ENCODE measurements at places on chromosomes 7 and 10. TPM values are rescaled to one million over a fixed set of nuclear protein-coding genes. Genes with fewer than 3 reads are reported as not detected.
A peak's percentile ranks its signal among the peaks of the same experiment; 100 is the strongest.

GRCh38 chr10:75235375-75236177 lies at the start of gene COMTD1:
TSS of gene COMTD1 (minus strand) at chr10:75235957. CDS start at chr10:75235928, 29 bp downstream.
- peak; percentile 96 for DNase-seq

The TDRD1 gene
- 0.45 TPM for total RNA-seq

DNA sequence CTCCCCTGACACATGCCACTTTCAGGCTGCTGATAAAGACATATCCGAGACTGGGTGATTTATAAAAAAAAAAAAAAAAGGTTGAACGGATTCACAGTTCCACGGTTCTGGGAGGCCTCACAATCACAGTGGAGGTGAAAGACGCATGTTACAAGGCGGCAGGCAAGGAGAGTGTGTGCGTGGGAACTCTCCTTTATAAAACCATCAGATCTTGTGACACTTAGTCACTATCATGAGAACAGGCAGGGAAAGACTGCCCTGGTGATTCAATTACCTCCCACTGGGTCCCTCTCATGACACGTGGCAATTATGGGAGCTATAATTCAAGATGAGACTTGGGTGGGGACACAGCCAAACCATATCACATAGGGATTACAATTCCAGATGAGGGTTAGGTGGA lies 181.5 kb downstream of the TCERG1L start:
- no peak for DNase-seq

DNA sequence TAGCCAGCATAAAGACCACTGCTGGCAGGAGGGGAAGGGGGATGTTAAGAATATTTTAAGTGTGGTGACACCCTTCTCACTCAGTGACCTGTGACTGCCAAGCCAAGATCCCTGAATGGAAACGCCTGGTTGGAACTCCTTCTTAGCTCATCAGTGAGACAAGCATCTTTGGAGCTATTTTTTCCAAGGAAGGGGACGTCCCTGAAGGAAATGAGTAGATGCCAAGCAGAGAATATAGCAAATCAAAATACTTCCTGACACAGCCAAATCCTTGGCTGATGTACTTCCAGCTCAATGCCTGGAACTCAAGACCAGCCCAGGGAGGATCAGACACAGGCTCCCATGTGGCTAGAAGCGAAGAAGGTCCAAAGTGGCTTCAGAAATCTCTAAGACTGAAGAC lies 82.2 kb downstream of the SORBS1 start:
- no peak for DNase-seq

DNA sequence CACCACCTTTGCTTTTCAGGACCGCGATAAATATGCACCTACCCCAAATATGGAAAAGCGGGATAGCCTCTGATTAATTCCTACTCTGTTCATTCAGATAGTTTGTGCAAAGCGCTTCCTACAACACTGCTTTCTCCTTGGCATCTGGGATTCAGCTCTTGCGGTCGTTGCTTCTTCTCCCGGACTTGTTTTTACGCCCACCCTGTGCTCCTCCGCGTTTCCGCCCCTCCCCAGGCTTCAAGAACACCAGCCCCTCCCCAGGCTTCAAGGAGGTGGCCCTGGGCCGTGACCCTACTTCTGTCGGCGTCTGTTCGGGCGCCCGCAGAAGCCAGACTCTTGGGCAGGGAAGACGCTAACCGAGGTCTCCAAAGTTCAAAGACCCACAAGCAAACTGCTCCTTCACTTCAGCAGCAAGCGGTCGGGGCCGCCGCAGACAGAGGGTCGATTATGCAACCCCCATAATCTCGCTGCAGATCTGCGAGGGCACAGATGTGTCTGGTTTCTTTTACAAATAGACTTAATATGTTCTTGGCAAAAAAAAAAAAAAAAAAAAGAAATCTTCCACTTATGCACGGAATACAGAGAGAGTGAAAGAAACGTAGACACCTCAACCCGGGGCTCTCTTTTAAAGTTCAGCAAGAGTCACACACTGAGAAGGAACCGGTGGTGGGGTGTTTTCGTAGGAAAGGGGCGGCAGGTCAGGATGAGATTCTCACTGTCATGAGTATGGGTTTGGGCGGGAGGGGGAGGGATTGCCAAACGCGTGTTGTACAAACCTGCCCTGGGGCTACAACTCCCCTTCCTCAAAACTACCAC lies 1.9 kb downstream of the DLX5 start:
- no peak for DNase-seq

The LOXL4 gene
- total RNA-seq: 0.27 TPM

The MYH16 gene
- total RNA-seq: not detected

GRCh38 chr7:106681815-106682495 lies 21.0 kb upstream of the CCDC71L start:
- no peak for DNase-seq

- no peak for DNase-seq
Observed at GRCh38 chr7:114450431-114450830, 35.8 kb downstream of the FOXP2 start.

- no peak for DNase-seq
Observed at GRCh38 chr10:5563991-5564536, 39.3 kb downstream of the CALML3 start.

DNA sequence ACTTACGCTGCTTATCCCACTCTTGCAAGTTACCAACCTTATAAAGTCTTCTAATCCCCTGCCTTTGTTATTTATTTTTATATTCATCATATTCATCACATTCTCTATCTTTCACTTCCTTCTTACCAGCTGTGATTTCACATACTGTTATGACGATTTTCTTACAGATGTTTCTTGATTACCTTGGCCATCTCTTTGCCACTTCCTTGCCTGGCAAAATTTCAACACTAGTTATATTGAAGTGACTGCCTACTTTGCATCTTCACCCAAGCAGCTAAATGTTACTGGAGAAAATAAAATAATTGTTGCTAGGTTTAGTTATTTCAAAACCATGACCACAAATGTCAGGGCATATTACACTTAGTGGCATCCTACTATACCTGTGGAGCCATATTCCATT lies 8.8 kb upstream of the STEAP4 start:
- DNase-seq: no peak

The NKX2-3 gene
- total RNA-seq: not detected

DNA sequence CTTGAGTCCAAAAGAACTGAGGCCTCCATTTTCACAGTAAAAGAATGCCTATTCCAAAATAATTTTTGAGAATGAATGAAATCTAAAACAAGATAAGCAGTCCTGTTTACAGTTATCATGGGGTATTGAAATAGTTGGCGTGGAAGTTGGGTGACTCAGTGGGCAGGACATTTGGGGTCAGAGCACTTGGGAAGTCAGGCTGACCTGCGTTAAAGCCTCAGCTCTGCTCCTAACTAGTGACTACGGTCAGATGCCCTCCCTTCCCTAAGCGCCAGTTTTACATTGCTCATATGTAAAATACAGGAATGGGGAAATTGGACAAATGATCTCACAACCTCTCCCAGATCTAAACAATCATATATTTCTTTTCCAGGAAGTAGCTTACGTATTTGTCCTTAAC lies 2.3 kb upstream of the PAPSS2 start:
- no peak for DNase-seq

- DNase-seq: no peak
Observed at GRCh38 chr7:157460721-157461120, 123.9 kb downstream of the DNAJB6 start.

The PRKAG2 gene
- total RNA-seq: 29.1 TPM

The MGAM2 gene
- total RNA-seq: 0.18 TPM

DNA sequence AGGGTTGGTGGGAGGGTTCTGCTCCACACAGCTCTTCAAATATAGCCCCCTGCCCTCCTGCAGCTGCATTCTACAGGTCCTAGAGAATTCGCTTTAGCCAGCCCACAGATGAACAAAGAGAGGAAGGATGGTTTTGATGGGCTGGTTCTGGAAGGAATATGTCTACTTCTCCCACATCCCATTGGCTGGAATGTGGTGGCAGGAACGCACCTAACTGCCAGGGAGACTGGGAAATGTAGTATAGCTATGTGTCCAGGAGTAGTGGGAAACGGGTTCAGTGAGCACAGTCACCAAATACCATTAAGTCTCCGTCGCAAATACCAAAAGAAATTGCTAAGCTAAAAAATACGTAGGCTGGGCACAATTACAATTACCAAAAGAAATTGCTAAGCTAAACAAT lies 7.3 kb upstream of the PTER start:
- no peak for DNase-seq

GRCh38 chr10:81027223-81027622 lies 489.5 kb downstream of the SH2D4B start:
- DNase-seq: no peak

DNA sequence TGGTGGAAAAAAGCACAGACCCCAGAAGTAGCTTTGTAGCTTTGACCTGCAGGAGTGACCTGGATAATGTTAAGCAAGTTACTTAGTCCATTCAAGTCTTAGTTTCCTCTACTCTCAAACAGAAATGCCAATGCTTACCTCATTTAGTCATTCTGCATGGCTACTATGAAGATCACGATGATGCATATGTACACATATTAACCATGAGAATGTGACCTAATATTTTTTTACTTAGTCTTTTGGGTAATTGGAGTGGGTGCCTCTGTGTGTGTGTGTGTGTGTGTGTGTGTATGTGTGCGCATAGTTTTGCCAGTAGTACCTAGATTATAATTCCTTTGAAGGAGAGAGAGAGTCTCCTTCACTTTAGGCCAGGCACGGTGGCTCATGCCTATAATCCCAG lies 95.8 kb downstream of the NRP1 start:
- no peak for DNase-seq

GRCh38 chr10:35387768-35388167 lies 51.5 kb downstream of the CCNY start:
- DNase-seq: no peak

GRCh38 chr7:136140469-136140868 lies 163.3 kb upstream of the MTPN start:
- no peak for DNase-seq

The SUV39H2 gene
- total RNA-seq: 30.6 TPM

- no peak for DNase-seq
Observed at GRCh38 chr7:45980181-45980905, 59.3 kb upstream of the IGFBP3 start.

DNA sequence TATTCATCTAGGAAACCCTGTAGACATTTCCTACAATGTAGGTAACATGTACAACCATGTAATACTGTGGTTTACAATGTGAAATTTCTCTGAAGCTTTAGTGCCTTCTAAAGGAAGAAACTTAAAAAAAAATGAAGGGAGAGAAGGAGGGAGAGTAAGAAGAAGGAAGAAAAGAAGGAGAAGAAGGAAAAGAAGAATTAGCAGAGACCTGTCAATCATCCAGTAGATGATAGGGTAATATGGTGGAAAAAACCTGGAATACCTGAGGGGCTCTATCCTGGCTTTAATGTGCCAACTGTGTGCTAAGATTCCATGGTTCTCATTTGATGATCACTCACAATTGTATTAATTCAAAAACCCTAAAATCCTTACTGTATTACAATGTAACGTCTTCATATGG lies 2.6 kb upstream of the LRRN3 start:
- no peak for DNase-seq

- no peak for DNase-seq
Observed at GRCh38 chr10:61898435-61898778, 3.1 kb upstream of the ARID5B start.

The BHLHA15 gene
- 5.4 TPM for total RNA-seq

GRCh38 chr7:68417002-68417401 lies 1181.3 kb upstream of the AUTS2 start:
- DNase-seq: no peak

DNA sequence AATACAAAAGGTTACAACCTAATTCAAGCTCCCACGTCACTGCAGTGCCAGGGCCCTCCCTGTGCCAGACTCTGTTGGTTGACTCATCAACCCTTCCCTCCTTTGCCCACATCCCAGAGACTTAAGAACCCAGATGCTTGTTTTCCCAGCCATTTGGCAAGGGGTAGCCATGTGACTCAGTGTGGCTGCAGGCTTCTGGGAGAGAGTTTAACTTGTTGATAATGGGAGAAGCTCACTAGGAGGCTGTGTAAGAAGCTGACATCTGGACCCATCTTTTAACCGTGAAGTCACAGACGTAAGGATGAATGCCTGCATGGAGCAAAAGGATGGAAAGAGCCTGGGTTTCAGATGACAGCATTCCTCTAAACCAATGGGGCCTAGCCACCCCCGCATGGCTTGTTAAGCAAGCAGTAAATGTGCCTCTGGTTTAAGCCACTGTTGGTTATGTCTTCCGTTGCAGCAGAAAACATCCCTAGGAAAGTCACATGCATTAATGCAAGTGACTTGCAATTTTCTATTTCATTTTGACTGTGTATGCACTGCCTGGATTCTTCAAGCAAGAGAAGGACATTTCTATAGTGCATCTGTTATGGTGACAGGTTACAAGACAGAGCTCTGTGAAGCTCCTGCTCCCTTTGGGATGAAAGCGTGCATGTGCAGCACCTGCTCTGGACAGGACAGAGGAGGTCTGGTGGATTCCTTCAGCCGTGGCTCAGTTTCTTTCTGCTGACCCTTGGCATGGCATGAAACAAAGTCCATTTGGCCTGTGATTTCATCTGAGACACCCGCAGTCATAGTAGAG lies 57.5 kb upstream of the CREB5 start:
- no peak for DNase-seq

The CLDN4 gene
- total RNA-seq: 2.7 TPM

- no peak for DNase-seq
Observed at GRCh38 chr10:127024685-127025435, 119.6 kb downstream of the DOCK1 start.

The MXI1 gene
- total RNA-seq: 44.1 TPM

DNA sequence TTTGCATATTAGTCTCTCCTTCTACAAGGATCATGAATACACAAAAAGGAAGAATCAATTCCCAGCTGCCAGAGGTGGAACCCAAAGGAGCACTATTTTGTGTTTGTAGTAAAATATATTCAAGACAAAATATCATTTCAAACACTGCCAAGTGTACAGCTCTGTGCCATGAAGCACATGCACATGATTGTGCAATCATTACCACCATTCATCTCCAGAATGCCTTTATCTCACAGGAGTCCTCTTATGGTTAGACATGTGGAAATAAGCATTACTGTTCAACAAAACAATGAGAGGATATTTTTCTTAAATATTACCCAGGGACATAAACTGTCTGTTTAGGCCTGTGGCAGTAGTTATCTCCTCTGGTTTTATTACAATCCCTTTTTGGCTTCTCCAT lies 151.4 kb upstream of the PPP1R3A start:
- no peak for DNase-seq

DNA sequence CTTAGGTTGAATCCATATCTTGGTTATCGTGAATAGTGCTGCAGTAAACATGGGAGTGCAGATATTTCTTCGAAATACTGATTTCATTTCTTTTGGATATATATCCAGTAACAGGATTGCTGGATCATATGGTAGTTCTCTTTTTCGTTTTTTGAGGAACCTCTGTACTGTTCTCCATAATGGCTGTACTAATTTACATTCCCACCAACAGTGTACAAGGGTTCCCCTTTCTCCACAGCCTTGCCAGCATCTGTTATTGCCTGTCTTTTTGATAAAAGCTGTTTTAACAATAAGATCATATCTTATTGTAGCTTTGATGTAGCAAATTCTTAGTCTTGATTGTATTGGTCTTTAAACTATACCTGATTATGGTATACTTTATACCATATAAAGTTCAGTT lies 45.3 kb downstream of the ZNRF2 start:
- no peak for DNase-seq

All from cerebellum (tissue), 4 donors.